Left lobe of liver (tissue), 2 donors: ENCODE measurements at places on chromosomes 2 and 18. TPM values are rescaled to one million over a fixed set of nuclear protein-coding genes. Genes with fewer than 3 reads are reported as not detected.

ME2 gene
- total RNA-seq = 13.2 TPM

FAM237A gene
- not detected for total RNA-seq

PROKR1 gene
- 0.05 TPM for total RNA-seq

DNA sequence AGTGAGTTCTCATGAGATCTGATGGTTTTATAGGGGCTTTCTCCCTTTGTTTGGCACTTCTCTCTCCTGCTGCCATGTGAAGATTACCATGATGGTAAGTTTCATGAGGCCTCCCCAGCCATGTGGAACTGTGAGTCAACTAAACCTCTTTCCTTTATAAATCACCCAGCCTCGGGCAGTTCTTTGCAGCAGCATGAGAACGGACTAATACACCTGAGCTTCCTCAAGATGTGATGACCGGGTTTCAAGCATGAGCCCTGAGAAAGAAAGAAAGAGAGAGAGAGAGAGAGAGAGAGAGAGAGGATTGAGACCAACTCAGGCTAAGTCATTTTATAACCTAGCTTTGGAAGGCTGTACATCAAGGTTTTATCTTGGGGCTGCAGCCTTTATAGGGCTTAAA, 167.7 kb upstream of the SERPINE2 start:
- DNase-seq = no peak

GRCh38 chr2:121346407-121346806, 61.4 kb upstream of the TFCP2L1 start:
- DNase-seq = no peak

DNA sequence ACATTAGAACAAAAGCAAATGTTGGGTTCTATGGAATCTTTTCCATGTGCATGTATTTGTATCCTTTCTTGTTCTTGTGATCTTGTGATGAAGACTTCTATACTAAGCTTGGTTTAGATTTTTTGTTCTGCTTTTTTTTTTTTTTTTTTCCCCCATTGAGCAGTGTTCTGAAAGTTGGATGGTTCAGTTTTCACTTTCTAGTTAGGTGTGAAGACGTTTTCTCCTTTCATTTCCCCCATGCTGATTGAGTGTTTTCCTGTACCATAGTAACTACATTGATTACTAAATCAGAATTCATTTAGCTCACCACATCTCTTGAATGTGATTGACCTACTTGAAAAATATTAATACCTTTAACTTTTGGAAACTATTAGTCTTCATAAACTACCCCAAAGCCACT, 34.1 kb downstream of the NOP58 start:
- no peak for DNase-seq

- DNase-seq = no peak
Observed at GRCh38 chr2:209773377-209773776, 1.7 kb downstream of the UNC80 start.

DNA sequence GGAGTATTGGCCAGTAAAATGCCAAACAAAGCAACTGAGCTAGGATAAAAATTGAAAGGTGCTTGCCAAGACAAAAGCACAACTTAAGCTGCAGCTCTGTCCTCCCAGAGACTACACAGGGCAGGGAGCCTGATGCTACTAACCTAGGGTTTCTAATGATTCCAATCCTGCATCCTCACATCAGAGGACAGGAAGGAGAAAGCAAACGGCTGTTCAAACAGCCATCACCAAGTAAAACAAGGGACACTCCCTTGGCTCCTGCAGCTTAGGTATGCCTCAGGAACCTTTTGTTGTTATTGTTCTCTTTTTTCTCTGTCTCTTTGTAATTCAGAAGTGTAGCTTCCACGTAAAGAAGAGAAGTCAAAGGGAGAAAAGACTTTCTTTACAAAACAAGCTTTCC, 99.5 kb downstream of the TCF4 start:
- DNase-seq = no peak

- DNase-seq = no peak
Observed at GRCh38 chr18:45833846-45834245, 8.4 kb downstream of the SIGLEC15 start.

DNA sequence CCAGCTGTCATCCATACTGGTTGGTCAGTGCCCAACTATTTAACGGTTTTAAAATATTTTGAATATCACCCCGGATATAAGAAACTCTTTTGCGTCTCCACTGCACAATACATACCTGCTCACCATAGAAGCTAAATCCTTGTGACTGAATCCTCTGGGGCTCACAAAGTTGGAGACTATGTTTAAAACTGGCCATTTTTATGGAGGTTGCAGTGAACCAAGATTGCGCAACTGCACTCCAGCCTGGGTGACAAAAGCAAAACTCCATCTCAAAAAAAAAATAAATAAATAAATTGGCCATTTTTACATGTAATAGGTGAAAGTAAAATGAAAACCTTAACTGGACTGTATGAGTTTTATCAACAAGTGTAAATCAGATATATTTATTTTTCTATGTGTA, 55.6 kb upstream of the TMEM17 start:
- no peak for DNase-seq
